Iris pigment epithelial cell (primary cell): ENCODE measurements at places on chromosomes 11 and 22.

DNA sequence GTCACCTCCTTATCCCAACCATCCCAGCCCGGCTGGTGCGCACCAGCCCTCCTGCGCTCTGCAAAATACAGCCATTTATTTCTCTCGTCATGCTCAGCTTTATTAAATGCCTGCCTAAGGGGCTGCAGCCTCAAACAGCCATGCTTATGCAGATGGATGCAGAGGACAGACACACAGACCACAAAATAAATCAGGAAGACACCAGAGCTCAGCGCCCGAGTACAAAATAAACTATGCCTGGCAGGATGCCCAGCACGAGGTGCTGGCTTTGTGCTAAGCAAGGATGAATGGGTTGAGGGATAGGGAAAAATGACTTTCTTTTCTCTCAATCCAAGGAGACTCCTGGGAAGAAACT lies 70.5 kb downstream of the RPUSD4 start:
- DNase-seq, result peak; percentile 43

DNA sequence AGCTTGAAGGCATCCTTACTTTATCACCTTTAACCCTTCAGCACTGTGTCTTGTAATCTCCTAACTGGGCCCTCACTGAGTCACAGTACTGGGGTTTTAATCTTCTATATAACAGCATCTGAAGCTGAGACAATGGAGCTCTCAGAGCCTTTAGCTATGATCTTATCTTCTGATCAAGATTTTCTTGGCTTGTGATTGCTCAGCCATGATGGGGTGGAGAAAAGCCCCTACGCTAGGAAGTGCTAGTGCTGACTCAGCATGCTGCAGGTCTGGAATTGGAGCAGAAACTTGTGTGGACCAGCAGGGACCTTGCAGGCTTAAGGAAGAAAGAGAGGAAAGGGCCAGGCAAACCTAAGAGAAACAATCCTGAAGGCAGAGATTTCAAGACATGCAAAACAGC lies 71.7 kb upstream of the EED start:
- peak; percentile 80 for DNase-seq

DNA sequence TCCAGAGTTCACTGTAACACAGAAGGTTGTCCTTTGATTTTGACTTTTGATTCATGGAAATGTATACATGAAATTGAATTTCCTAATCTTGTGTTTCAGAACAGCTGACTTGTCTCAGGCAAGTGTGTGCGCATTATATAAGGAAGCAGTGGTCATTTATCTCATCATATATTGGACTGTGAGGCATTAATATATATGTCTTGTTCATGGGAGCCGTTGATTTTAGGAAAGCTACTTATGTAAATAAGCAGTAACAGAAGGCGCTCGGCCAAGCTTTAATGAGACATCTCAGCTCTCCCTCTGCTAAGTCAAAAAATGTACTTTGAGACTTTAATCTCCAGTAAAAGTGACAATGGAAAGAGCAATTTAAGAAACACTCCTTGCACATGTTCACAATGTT lies 100.5 kb downstream of the PDHX start:
- DNase-seq, result no peak

- DNase-seq, result no peak
These were observed 4.0 kb downstream of the CARNS1 start for GRCh38 chr11:67419325-67420049.

GRCh38 chr11:46659908-46660307 lies 40.5 kb downstream of the ARHGAP1 start:
- peak; percentile 96 for DNase-seq

- DNase-seq, result peak; percentile 94
These were observed 61.2 kb downstream of the CECR2 start for GRCh38 chr22:17430412-17430811.

DNA sequence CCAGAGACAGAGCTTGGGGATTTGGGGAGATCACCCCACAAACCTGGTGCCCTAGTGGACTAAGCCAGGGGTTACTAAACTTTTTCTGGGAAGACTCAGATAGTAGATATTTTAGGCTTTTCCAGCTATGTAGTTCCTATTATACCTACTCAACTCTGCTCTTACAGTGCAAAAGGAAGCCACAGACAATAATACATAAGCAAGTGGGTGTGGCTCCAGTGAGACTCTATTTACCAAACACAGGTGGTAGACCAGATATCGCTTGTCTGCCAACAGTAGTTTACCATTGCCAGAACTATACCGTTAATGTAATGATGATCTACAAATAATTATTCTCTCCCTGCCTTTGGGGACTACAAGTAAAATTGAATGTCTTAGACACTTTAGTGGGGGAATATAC lies 6.9 kb downstream of the LDHC start:
- no peak for DNase-seq

GRCh38 chr22:46240907-46241306 lies 9.2 kb downstream of the CDPF1 start:
- DNase-seq, result no peak

GRCh38 chr11:115330684-115331482 lies 173.3 kb downstream of the CADM1 start:
- DNase-seq, result no peak
